ENCODE measurements at places on chromosomes 3 and 15.
A peak's percentile ranks its signal among the peaks of the same experiment; 100 is the strongest.

GRCh38 chr3:54717506-54717905 is 210.4 kb downstream of the LRTM1 start:
- DNase-seq: no peak

- no peak for DNase-seq
Observed at GRCh38 chr3:93992207-93992606, 12.3 kb downstream of the ARL13B start.

DNA sequence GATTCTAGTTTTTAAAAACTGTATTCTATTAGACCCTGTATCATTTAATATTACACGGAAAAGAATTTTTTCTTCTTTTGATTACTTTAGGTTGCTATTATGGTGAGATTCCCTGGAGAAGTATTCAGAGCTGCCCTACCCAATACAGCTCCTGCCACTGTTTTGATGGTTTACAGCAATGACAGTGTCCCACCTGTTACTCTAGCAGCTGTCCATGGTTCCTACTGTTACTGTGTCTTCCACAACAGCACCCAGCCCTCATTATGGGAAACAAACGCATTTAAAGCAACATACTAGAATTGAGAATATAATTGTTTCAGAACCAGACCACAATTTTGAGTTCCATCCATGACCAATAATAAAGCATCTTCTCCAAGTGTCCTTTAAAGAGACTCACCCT is 450.7 kb downstream of the SHQ1 start:
- no peak for DNase-seq

DNA sequence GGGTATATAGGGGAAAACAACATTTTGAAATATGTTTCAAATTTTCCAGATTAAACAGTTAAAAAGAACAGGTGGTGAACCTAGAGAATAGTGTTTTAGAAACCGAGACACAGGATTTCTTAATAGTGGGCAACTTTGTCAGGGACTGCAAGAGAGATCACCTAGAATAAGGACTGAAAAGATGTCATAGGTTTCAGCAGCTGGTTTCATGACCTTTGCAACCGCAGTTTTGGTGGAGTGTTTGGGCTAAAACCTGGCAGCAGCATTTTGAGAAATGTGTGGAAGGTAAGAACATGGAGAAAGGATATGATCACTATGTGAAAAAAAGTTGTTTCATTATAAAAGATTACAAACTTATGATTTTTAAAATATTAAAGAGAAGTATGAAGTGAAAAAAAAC is 34.9 kb downstream of the PRKCI start:
- no peak for DNase-seq

- DNase-seq: no peak
Observed at GRCh38 chr3:95424279-95424678, 1361.4 kb downstream of the NSUN3 start.

GRCh38 chr3:23071758-23072157 is 131.4 kb upstream of the UBE2E2 start:
- DNase-seq: peak; percentile 99

GRCh38 chr3:60610441-60611112 is 640.7 kb downstream of the FHIT start:
- DNase-seq: no peak
